Femur (tissue), 1 donor: ENCODE measurements at places on chromosomes 2 and 18.

DNA sequence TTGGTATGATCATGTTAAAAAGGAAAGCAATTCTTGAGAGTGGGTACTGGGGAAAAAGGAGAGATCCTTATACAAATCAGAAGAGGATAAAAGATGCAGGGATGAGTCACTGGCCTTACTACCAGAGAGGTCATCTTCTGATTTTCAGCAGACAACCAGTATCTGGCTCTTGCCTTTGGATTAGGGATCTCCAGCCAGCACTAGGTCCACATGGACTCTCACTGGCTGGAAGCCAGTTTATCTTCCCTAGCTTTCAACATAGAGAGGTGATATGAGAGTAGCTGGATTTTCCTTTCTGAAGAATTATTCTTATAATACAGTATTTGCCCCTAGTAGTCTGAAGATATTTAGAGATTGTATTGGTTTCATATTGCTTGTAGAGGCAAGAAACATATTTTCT, 30.2 kb downstream of the CERKL start:
- DNase-seq, result no peak

DNA sequence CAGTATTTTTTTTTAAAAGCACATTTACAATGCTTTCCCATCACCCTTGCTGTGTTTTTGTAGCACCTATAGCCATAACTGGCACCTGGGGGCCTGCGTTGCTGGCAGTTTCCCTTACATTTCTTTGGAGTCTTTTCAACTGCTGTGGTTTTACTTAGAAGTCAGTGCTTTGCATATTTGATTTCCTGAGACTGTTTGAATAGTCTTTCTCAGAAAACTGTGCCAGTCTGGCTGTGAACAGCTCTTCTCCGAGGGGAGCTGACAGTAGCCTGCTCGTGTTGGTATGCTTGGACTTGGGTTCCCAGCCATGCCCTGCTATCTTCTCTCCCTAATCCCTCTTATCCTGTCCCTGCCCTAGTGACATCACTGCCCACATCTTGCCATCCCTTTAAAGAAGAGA, 81.5 kb downstream of the DPP4 start:
- DNase-seq, result no peak

DNA sequence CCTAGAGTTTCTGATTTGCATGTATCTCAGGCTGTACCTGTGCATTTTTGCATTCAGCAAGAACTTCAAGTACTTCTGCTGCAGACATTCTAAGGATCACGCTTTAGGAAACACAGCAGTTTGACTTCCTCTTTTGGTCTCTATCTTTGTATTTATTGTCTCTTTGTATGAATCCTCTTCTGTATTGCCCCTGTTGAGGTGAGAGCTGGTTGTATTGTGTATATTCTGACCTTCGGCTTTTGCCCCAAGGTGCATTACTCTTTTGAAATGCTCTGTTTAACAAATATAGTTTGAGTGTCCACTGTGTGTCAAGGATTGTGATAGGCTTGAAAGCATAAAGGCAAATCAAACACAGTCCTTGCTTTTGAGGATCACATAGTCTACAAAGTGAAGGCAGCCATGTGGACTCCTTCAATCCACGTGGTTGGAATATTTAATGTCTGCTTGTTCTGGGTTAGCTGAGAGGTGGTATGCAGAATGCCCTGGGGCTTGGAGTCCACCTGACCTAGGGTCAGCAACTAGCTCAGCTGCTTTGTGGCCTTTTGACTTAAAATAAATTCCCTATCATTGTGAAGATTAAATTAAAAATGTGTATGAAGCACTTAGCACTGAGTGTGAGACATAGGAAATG, 108.1 kb downstream of the LYPD6 start:
- no peak for DNase-seq

- peak; percentile 15 for DNase-seq
Observed at GRCh38 chr18:72869226-72870185, 1.7 kb upstream of the NETO1 start.

DNA sequence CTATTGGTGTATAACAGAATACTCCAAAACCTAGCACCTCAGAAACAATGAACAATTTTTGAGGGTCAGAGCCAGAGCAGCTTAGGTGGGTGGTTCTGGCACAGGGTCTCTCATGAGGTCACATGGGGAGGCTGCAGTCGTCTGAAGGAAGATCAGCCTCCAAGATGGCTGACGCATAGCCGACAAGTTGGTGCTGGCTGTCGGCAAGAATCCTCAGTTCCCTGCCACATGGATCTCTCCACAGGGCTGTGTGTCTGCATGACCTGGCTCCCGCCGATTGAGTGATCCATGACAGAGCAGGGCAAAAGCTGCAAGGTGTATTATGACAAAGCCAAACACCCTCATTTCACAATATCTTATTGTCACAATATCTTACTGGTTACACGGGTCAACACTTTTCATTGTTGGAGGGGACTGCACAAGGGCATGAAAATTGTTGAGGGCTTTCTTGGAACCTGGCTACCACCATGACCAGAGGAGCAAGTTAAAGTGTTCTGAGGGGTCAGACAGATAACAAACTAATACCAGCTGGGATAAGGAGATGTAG, 4.2 kb downstream of the MYL12B start:
- no peak for DNase-seq

GRCh38 chr2:37039580-37039979, 44.6 kb downstream of the HEATR5B start:
- DNase-seq, result no peak

DNA sequence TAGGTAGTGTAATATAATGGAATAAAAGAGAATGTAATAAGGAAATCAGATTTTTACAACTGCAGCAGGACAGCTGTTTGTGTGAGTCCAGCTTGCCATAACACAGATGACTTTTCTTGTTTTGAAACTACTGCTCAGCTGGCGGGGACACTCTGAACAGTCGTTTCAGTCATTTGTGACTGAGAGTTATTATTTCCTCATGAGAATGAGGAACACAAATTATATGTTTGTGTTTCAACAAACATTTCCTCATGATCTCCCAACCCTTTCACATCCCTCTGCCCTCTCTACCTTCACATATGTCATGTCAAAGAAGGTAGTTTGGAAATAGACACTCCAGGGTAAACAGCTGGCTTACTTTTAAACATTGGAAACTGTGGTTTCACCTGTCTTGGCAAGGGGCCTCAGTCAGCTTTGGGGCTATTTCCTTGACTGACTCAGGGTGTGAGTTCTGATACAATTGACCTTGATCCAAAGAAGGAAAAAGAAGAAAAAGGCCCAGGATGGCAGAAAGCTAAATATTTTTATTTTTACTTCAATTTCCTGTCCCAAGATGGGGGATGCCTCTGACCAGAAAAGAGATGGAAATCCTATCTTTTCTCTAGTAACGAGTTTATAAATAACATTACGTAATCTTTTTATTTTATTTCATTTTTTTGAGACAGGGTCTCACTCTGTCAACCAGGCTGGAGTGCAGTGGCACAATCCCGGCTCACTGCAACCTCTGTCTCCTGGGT, 593 bp downstream of the SP140L start:
- no peak for DNase-seq

- no peak for DNase-seq
Observed at GRCh38 chr18:33805592-33805991, 227.6 kb downstream of the ASXL3 start.

DNA sequence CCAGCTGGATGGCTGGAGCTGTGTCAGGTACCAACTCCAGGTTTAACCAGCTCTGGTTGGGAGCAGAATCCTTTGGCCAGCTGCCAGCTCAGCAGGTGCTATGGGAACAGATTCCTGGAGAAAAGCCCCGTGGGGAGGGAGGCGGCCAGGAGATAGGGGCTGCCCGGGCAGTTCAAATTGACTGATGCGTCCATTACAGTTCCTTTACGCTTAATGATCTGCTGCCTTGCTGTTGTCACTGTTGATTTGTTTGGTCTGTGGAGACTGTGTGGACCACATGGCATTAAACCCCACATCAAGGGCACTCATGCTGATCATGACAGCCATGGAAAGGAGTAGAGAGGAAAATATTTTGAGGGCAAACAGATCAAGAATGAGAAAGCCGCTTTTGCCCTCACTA, 200.0 kb downstream of the TSN start:
- no peak for DNase-seq

GRCh38 chr2:118580651-118581050, 266.8 kb downstream of the EN1 start:
- DNase-seq, result no peak

DNA sequence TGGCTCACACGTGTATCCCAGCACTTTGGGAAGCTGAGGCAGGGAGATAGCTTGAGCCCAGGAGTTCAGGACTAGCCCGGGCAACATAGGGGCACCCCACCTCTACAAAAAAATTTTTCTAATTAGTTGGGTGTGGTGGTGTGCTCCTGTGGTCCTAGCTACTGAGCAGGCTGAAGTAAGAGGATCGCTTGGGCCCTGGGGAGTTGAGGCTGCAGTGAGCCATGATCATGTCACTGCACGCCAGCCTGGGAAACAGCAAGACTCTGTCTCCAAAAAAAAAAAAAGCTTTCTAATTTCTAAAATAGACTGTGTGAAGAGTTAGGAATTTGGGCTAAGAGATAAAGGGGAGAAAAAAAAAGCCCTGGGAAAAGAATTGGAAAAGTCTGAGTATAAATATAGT, 51.9 kb upstream of the NAB1 start:
- no peak for DNase-seq

GRCh38 chr2:147182260-147182659, 662.6 kb upstream of the ACVR2A start:
- DNase-seq, result no peak

DNA sequence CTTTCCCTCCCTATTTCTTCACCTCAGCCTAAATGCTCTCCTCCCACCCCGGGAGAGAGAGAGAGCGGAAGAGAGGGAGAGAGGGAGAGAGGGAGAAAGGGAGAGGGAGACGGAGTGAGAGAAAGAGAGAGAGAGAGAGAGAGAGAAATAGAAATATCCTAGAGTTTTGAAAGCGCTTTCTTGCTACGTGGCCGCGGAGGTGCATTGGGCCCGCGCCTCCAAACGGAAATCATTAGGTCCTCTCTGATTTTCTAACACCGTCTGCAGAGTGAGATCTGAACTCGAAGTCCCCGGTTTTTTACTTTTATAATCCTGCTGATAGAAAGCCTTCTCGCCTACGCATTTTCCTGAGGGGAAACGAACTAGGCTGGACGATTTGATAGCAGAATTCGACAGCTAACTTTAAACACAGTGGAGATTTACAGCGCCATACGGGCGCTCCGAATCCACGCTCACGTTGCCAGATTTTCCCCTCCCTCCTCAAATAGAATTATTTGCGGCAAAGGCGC, 903 bp upstream of the EVX2 start:
- no peak for DNase-seq

DNA sequence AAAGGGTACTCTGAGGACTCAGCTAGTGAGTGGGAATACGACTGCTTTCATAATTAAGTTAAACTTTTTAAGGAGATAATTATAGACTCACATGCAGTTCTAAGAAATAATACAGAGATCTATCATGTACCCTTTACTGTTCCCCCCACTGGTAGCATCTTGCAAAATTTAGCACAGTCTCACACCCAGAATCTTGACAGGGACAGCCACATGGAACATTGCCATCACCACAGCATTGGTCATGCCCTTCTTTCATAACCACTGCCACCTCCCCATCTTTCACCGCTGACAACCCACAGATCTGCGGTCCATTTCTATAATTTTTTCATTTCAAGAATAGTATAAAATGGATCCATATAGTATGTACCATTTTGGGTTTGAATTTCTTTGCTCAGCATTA, 37.8 kb downstream of the ARHGEF4 start:
- DNase-seq, result no peak

GRCh38 chr18:21826641-21827302, 86.2 kb downstream of the MIB1 start:
- no peak for DNase-seq

DNA sequence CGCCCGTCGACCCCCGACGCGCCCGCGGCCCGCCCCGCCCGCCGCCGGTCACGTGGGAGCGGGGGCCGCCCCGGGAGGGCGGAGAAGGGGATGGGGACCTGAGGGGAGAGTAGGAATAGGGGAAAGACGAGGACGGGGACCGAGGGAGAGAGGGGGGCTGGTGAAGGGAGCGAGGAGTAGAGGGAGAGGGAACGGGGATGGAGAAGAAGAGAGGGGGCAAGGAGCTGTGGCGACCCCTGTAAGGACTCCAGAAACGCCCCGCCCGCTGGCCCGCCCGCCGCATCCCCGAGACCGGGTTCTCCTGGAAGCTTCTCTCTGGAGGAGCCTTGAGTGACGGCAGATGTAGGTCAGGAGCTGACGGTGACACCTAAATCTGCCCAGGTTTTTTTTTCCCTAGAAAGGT, 615 bp downstream of the ADNP2 start:
- peak; percentile 62 for DNase-seq

DNA sequence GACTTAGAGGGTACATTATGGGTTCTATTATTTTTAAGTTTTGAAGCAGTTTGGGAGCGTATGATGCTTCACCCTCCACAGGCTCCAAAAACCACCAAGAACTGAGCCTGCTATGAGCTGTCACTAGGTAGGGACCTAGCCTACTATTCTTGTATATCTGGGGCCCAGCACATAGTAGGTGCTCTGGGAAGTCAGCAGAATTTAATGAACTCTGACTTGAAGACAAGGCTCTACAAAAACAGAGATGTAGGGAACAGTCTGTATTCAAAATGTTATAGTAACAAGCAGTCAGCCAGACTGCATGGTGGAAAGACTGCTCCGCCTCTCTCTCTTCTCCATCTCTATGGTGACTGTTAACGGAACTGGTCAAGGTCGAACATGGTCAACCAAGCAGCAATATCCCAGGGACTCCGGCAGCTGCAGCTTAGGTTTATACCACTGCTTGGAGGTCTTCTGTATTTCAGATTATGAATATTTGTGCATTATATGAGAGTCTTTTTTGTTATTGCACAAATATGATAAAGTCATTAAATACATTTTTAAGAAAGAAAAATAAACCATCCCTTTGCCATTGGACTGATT, 22.2 kb upstream of the YWHAQ start:
- DNase-seq, result no peak

- no peak for DNase-seq
Observed at GRCh38 chr18:3079653-3080052, 66.7 kb upstream of the LPIN2 start.

- no peak for DNase-seq
Observed at GRCh38 chr2:172642301-172643020, 86.6 kb downstream of the PDK1 start.

DNA sequence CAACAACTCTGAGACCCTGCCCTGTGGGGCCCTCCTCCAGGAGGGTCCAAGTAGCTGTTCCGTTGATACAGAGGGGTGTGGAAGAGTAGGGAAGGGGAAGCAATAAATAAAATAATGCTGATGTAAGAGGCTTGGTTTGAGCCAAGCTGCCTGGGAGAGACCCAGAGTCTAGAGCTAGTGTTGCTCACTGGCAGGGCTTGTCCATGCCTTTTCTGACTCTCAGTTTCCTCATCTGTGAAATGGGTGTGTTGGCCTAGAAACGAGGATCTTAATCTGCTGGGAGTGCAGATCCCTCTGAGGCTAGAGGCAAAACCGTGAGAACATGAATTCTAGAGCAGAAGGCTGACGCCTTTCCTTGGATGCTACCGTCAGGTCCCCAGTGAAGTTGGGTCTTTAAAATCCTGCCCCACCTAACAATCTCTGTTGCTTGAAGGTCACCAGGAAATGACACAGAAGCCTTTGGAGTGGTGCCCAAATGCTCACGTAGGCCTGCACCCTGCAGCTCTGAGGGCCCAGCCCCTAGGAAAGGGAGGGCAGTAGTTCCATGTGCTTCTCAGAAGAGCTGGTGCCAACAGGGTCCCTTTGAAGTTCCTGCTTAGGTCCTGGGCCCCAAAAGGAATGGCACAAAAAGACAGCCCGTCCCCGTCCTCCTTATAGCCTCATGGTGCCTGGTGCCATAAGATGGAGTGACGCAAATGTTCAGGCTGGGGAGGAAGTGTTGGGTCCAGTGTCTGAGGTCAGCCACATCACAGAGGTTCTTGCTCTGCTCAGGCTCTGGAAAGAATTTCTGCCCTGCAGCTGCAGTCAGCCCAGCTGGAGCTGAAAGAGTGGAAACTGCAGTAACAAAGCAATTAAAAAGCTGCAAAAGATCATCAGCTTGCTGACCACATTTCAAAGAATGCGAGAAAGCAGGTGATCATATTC, 73.2 kb upstream of the SMAD2 start:
- DNase-seq, result peak; percentile 58
